SW 1271 (cell line): ENCODE measurements at places on chromosomes 5 and 9.

DNA sequence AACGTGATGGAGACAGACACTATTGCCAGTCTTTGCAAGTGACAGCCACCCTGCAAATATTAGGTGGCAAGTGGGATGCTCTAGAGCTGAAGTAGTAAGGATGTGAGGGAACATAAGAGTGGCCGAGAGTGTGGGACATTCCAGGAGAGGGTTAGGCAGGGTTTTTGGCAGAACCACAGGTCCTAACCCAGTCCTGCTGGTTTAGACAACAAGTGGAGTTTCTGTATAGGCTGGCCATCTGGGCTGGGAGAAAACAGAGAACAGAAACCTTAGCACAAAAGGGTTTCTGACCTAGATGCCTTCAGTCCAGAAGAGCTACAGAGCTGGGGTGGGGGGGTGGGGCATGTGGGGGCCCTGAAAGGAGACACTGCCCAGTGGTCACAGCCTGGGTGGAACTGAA, 107.4 kb downstream of the TMEM174 start:
- DNase-seq = no peak

GRCh38 chr5:59744531-59744992, 149.0 kb downstream of the PDE4D start:
- no peak for DNase-seq

DNA sequence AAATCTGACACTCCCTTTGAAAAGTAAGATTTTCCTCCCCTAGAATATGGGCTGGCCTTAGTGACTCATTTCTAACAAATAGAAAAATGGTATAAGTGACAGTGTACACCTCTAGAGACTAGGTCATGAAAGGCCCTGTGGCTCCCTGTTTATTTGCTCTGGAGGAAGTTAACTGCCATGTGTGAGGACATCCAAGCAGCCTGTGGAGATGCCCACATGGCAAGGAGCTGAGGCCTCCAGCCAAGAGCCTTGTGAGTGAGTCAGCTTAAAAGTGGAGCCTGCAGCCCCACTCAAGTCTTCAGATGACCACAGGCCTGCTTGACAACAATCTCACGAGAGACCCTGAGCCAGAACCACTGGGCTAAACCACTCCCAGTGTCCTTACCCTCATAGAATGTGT, 128.1 kb upstream of the LHFPL2 start:
- no peak for DNase-seq

- no peak for DNase-seq
Measured at GRCh38 chr5:125409861-125410536, 663.6 kb upstream of the ZNF608 start.

DNA sequence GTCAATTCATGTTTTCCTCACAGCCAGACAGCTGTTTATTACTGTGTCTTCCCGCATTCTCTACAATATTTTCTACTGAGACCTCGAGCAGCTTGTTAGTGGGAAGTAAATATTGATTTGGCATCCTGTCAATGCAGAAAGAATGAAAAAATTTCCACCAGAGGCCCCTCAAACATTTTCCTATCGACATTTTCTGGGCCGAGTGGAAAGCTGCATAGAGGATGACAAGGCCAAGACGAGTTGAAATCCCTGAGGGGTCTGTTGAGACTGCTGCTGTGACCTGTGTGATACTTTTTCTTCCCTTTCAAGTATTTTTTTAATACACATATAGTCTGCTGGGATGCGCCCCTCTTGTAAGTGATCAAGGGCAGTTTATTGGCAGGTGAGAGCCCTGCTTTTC, 91.4 kb upstream of the SH3GL2 start:
- no peak for DNase-seq

- DNase-seq = no peak
Measured at GRCh38 chr9:126081746-126082145, 244.9 kb upstream of the MVB12B start.

DNA sequence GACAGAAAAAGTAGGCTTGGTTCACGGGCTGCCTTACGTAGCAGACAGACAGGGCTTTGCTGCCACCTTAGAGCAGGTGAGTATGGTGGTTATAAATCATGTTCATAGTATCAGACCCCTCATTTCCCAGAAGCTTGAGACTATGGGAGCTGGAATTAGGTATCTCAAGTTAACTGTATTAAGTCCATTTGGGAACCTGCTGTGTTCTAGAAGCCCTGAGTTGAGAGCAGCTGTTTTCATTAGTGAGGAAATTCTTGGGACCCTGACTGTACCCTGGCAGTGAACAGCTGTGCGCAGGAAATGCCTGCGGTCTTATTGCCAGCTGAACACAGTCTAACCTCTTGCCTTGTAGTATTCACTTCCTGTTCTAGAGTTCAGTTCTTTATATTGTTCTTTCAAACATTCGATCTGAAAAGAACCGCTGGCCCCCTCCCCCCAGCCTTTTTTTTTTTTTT, 29.8 kb downstream of the UGCG start:
- peak; percentile 95 for DNase-seq

- DNase-seq = no peak
Measured at GRCh38 chr5:42927730-42928129, 112.4 kb downstream of the ANXA2R start.
